G401 (cell line): ENCODE measurements at places on chromosomes 12 and 14. TPM values are rescaled to one million over a fixed set of nuclear protein-coding genes. Genes with fewer than 3 reads are reported as not detected.

DNA sequence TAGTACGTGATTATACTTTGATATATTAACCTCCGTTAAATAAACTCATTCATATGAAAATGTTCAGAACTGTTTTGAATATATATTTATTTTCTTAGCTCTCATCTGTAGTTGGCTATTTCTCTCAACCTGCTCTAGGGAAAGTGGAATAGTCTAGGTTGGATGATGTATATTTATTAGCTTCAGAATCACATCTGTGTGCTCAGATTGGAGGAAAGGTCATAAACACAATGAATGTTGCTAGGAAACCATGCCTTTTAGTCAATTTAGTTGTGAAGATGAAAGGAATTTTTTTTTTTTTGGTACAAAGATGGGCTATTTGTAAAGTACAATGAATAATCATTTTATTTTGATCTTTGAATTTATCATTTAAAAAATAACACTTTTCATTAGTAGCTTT is 439.1 kb downstream of the FOXG1 start:
- no peak for DNase-seq

DNA sequence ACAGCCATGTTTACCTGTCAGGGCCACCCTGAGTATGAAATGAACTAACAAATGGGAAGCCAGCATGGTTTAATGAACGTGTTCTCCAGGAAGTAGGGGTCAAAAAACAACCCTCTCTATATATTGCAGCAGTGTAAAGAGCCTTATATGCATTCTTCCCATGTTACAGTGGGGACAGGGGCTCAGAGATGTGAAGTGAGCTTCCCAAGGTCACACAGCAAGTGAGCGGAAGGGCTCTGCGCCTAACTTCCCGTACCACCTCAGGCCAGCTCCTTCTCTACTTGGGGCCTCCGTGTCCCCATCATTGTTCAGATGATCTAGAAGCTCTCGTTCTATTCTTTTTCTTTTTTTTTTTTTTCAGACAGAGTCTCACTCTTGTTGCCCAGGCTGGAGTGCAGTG is 105.1 kb upstream of the MAP1LC3B2 start:
- DNase-seq = no peak

GRCh38 chr14:71399057-71399487 is 491.8 kb downstream of the PCNX1 start:
- peak; percentile 16 for DNase-seq

DNA sequence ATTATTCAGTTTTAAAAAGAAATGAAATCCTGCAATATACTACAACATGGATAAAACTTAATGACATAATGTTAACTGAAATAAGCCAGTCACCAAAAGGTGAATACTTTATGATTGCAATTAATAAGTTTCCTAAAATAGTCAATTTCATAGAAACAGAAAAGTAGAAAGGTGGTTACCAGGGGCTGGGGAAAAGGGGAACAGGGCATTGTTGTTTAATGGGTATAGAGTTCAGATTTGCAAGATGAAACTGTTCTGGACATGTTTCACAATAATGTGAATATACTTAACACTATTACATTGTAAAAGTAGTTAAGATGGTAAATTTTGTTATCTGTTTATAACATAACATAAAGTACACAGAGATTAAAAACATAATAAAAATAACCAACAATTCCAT is 550.9 kb downstream of the CCER1 start:
- no peak for DNase-seq

- DNase-seq = no peak
Observed at GRCh38 chr14:21494902-21495762, 16.0 kb downstream of the METTL3 start.

DNA sequence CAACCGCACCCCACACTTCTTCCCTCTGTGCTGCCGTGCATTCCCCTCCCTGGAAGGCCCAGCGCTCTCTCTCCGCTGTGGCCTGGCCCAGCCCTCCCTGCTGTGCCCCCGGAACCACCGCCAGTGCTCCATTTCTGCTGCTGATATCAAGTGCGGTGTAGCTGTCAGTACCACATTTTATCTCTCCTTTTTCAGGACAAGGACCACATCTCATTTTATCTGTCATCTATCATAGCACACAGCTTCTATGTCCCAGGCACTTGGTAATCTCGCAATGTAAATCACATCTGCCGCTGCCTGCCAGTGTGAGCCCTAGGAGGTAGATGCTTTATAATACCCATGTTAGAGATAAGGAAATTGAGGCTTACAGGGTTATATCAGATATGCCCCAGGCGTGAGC is 18.3 kb downstream of the IL31 start:
- no peak for DNase-seq

DNA sequence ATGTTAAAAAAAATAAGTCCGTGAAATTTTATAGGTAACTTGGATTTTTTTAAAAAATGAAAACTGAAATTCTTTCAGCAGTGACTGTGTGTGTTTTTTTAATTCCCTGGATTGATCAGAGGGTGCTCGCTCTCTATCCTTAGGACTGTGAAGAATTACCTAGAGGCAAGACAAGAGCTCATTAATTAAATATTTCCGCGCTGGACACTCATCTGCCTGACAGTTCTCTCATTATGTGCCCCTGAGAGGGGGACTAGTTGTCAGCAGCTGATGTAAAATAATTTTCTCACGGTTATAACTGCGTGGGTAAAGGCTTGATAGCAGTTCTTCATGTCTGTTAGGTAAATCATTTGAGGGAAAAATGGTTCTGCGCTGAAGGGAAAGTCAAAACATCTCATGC is 101.3 kb downstream of the PTCSC3 start:
- no peak for DNase-seq

DNA sequence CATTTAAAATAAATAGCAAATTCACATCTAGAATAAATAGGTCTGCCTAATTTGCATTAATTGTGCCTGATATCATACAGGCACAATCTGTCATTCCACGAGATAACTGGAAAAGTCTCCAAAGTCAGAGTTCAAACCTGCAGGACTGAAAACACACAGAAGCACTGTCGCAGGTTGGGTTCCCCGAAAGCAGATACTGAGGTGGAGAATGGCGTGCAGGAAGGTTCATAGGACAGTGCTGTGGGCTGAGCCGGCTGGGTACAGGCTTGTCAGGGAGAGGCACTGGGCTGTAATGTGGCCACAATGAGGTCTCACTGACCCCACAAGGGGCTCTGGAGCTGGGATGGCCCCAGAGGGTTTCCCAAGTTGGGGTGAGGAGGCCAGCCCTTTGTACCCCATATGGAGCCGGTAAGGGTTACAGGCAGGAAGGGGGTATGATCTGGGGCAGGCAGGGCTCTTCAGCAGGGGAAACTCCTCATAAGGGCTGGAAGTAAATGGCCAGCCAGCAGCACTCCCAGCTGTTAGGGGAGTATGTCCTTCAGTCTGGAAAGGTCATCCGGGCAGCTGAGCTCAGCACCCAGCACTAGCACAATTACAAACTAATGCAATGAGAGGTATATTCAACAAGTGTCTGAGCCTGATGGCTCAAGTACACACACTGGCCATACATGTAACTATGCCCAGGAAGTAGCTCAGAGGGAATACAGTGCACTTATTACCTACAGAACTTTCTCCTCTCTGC is 68.5 kb downstream of the NT5DC3 start:
- no peak for DNase-seq

DNA sequence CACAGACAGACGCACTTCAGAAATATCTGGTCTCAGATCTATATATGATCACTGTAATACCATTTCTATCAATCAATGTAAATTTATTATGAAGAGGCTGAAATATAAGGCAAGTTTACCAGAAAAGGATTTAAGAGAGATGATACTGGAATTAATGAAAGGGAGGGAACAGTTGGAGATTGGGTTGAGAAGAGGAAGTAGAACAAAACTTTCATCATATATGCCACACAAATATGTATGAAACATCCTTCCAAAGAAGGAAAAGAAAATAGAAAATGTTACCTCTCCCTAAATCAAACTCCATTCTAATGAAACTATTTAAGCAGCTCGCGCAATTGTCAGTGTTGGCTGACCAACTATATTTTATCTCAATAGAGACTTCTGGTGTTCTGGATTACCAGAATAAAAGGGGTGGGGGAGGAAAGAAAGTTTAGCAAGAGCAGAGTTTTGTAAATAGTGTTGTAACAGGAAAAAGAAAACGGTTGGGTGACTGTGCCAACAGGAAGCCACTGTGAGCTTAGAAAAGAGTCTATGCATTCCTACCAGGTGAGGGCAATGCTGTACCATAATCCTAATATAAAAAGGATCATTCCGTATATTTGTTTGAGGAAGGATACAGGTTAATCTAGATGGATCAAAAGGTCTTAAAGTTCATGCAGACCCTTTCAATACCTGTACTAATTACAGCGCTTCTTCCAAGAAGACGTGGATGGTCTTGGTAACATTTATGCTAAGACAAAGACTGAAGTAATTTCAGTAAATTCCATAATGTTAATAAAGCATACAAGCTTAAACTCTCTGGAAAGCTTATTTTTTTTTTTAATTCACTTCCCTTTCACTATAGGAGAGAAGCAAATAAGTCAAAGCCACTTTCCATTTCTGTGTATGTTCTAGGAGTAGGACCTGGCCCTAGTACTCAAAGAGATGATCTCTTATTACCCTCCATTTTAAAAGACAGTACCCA is 14.5 kb upstream of the LLPH start:
- no peak for DNase-seq

DNA sequence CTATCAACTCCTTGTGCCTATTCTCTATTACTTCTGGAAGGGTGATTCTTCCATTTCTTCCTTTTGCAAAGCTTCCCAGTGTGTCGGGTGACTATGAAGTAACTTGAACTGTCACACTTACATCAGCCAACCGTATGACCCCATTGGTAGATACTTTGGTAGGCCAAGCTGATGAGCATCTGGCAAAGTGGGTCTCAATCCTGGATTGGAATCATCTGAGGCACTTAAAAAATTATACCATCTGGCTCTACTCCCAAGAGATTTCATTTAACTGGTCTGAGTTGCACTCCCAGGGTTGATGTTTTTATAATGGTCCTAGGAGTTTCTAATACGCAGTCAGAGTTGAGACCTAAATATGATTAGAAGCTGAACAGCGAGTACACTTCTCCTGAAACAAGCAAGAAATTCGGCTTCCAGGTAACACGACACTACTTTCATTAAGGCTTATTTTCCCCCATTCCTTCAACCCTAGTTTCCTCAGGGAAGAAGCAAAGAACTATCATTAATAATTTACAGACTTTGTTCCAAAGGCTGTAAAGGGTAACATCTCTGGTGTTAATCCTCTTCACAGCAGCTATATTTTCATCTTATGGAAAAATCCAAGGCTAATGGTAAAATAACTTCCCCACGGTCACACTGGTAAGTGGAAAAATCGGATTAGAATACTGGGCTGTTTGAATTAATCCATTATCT is 76.8 kb downstream of the PDE6H start:
- DNase-seq = no peak

- no peak for DNase-seq
Observed at GRCh38 chr14:78227248-78228077, 57.3 kb downstream of the NRXN3 start.

Gene EPYC
- total RNA-seq = not detected in 2 replicates

Gene FGF23
- not detected in 2 replicates for total RNA-seq

Gene C12orf42
- total RNA-seq = not detected in 2 replicates

Gene TDP1
- total RNA-seq = 61.9 and 62.4 TPM in 2 replicates

Gene MED6
- total RNA-seq = 41.0 and 71.7 TPM in 2 replicates

Gene ITGB7
- 0.41 and 0.49 TPM in 2 replicates for total RNA-seq

Gene OR6C2
- total RNA-seq = not detected in 2 replicates

Gene PTPRB
- total RNA-seq = not detected in 2 replicates

Gene DIP2B
- total RNA-seq = 4.7 and 10.2 TPM in 2 replicates

Gene LRFN5
- not detected in 2 replicates for total RNA-seq

Gene VWF
- 0.06 and 0.34 TPM in 2 replicates for total RNA-seq

Gene TMBIM4
- total RNA-seq = 1.5 and 4.0 TPM in 2 replicates
